SHP77 (cell line): ENCODE measurements at places on chromosomes 2 and 18.

- DNase-seq: no peak
Observed at GRCh38 chr2:84861539-84861938, 19.3 kb downstream of the TRABD2A start.

GRCh38 chr2:7951001-7951400 lies 730.9 kb upstream of the ID2 start:
- no peak for DNase-seq

DNA sequence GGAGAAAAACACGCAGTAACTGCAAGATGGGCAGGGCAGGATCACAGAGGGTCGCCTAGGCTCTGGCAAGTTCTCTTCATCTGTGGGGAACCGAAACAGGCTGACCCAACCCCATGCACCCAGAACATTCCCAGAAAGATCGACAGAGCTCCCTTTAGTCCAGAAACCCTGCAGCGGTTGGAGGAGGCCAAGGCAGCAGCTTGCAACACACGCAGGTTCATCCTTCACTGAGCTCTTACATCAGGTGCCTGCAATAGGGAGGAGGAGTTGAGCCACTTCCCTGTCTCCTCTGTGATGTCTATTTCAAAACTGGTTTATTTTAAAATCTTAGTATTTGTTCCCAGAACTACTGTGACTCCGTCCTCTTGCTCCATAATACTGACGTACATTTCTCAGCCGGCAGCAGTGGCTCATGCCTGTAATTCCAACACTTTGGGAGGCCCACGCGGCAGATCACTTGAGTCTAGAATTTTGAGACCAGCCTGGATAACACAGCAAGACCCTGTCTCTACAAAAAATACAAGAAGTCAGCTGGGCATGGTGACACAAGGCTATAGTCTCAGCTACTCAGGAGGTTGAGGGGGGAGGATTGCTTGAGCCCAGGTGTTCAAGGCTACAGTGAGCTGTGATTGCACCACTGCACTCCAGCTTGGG lies 11.5 kb upstream of the SLC11A1 start:
- no peak for DNase-seq

- DNase-seq: no peak
Observed at GRCh38 chr2:230932556-230933511, 7.8 kb upstream of the GPR55 start.

GRCh38 chr2:40220177-40220925 lies 231.5 kb downstream of the SLC8A1 start:
- no peak for DNase-seq
